Activated CD4-positive, alpha-beta memory T cell treated with anti-CD3 and anti-CD28 coated beads, Interleukin-2, amount 10 ng/mL, durations not matched to agents 7 days and 5 days (primary cell): ENCODE measurements at places on chromosomes 3 and 15. TPM values are rescaled to one million over a fixed set of nuclear protein-coding genes. Genes with fewer than 3 reads are reported as not detected.

Gene TIMP4
- not detected for total RNA-seq

DNA sequence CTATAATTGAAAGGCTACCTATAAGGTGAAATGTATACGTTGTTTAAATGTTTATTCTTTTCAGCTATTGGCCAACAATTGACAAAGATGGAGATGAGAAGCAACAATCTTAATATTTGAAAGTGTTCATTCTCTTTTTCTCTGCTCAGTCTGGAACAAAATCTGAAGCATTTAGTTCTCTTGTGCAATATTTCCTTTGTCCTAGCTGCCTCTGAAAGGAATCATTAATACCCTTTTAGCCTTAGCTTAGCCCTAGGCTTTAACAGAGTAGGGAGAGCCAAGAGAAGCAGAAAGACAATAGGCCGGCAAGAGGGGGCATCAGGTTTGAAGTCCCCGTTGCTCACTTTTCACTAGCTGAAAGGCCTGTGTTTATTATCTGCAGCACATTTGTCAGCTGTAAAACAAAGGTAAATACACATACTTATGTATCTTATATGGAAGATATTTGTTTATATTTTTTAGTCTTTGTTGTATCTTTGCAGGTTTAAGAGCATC is 422.5 kb upstream of the SEMA6D start:
- no peaks in the 10 kb centered on the region for H3K27me3 ChIP-seq
- DNase-seq: no peak
- no peaks in the 10 kb centered on the region for H3K36me3 ChIP-seq
- H3K4me3 ChIP-seq: no peak overlapping the region

DNA sequence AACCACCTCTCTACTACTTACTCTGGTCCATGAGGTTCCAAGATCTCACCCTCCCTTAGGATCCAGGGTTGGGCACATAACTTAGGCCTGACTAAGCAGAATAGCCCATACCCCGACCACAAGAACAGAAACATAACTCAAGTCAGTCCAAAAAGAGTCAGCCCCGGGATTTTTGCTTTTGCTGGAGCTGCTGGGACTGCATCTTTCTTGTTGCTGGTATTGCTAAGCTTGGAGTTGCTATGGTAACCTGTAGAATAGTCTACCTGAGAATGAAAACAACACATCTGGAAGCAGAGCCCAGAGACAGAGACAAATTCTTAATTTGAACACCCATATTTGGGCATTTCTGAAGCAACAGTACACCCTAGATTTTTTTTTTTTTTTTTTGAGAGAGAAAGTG is 6.5 kb downstream of the RUBCN start:
- H3K27me3 ChIP-seq: no peaks in the 10 kb centered on the region
- peaks cover 29% of the 10 kb centered on the region for H3K4me1 ChIP-seq
- peaks cover 27% of the 10 kb centered on the region for H3K36me3 ChIP-seq
- no peak overlapping the region for H3K27ac ChIP-seq
- no peak overlapping the region for H3K4me3 ChIP-seq

DNA sequence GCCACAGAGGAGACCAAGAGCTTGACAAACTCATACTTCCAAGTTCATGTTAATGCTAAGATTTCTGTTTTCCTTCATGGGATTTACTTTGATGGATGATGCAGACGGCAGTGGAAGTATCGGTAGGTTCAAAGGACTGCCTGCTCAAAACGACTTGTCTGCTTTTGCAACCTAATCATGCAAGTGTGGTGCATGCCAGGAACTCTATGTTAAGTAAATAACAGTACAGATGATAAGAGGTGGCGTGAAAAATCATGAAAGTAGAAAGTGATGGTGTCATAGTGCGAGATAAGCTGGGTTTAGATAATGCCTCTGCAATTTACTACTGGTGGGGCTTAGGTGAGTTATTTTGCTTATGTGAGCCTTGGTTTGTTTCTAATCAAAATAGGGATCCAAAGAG is 14.7 kb upstream of the LMCD1 start:
- DNase-seq: no peak
- H3K27ac ChIP-seq: no peak overlapping the region
- H3K36me3 ChIP-seq: no peaks in the 10 kb centered on the region
- no peaks in the 10 kb centered on the region for H3K27me3 ChIP-seq
- no peaks in the 10 kb centered on the region for H3K4me1 ChIP-seq

DNA sequence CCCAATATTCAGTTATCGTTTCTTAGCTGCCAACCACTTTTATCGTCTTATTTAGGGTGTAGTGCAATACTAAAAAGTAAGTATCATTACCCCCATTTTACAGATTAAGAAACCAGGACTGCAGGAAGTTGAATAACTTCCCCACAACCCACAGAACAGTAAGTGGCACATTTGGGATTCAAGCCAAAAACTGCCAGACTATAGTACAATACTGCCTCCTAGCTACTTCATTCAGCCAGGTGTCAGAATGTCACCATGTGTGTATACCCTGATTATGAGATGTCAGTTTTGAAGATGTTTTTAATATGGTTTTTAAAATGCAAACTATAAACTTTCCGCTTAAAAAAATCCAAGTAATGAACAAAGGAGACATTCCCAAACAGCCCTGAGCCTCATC is 74.2 kb upstream of the PROK2 start:
- no peaks in the 10 kb centered on the region for H3K36me3 ChIP-seq
- H3K27me3 ChIP-seq: peaks cover 13% of the 10 kb centered on the region
- H3K27ac ChIP-seq: no peak overlapping the region
- peaks cover 7% of the 10 kb centered on the region for H3K4me1 ChIP-seq
- no peak for DNase-seq
- H3K4me3 ChIP-seq: no peak overlapping the region

GRCh38 chr3:135667061-135667460 is 298.5 kb upstream of the PPP2R3A start:
- no peaks in the 10 kb centered on the region for H3K36me3 ChIP-seq
- no peak for DNase-seq
- no peak overlapping the region for H3K4me3 ChIP-seq
- no peaks in the 10 kb centered on the region for H3K4me1 ChIP-seq

GRCh38 chr15:67063689-67064606 is 1.5 kb upstream of the SMAD3 start:
- peak overlapping the region; percentile 32 for H3K27ac ChIP-seq
- H3K4me1 ChIP-seq: peaks cover 26% of the 10 kb centered on the region
- peak overlapping the region; percentile 43 for H3K4me3 ChIP-seq
- DNase-seq: no peak

GRCh38 chr3:121969631-121970030 is 52.4 kb downstream of the ILDR1 start:
- H3K36me3 ChIP-seq: peaks cover 27% of the 10 kb centered on the region
- no peak for DNase-seq
- H3K27me3 ChIP-seq: peaks cover 19% of the 10 kb centered on the region
- H3K4me1 ChIP-seq: peaks cover 15% of the 10 kb centered on the region

DNA sequence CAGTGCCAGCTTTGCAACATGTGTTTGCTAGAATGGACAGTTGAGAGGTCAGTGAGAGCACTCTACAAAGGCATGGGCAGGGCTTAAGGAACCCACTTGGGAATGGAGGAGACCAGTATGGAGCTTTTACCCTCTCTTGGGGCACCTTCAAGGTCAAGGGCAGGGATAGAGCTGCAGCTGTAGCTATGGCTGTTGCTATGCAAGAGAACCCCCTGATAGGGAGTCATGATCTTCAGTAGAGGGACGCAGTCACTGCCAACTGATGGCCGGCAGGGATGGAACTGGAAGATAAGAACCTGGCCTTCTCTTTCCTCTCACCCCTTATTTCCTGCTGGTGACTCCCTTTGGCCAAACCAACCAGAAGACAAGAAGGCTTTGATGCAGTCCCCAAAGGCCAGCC is 40.3 kb downstream of the THSD4 start:
- H3K4me3 ChIP-seq: no peak overlapping the region
- no peak overlapping the region for H3K27ac ChIP-seq
- H3K4me1 ChIP-seq: no peaks in the 10 kb centered on the region
- no peaks in the 10 kb centered on the region for H3K27me3 ChIP-seq

- peaks cover 33% of the 10 kb centered on the region for H3K4me1 ChIP-seq
- H3K4me3 ChIP-seq: no peak overlapping the region
- peaks cover 4% of the 10 kb centered on the region for H3K36me3 ChIP-seq
- no peak for DNase-seq
- no peaks in the 10 kb centered on the region for H3K27me3 ChIP-seq
- no peak overlapping the region for H3K27ac ChIP-seq
Measured at GRCh38 chr3:189273736-189274135, 102.0 kb downstream of the TPRG1 start.

DNA sequence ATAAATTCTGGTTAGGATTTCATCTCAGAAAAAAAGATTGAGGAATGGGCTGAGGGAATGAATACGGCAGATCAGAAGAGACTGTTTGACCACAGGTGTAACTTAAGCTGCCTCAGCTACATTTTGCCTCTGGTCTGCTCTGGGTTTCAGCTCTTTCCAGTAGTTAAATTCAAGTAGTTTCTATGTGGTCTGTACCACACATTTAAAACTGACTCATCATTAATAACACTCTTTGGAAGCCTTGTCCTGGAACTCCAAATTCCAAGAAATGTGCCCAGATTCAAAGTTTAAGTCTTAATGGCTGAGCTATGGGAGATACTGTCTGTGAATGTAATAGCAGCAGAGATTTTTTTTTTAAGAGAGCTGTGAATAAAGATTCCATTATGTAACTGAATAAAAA is 133.1 kb upstream of the IGSF10 start:
- no peaks in the 10 kb centered on the region for H3K4me1 ChIP-seq
- H3K27me3 ChIP-seq: peaks cover 3% of the 10 kb centered on the region
- H3K27ac ChIP-seq: no peak overlapping the region
- DNase-seq: no peak
- H3K4me3 ChIP-seq: no peak overlapping the region
